Midbrain (tissue), 1 donor: ENCODE measurements at places on chromosomes 7 and 10.

DNA sequence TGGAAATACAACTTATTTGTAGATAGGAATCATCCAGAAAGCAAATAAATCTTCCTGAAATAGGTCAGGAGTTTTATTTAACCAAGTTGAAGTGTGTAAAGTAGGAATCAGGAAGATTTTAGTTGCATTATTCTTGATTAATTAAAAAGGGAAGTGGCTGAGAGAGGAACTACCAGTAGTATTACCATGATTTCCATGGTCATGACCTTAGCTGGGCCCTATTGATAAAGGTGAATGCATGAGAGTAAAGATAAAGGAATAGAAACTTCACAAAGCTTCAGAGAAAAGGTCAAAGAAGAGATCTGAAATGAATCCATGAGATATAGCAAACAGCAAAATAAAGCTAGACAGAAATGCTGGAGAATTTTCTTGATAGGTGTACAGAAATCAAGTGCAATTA is 46.2 kb upstream of the DLX6 start:
- DNase-seq, result no peak

DNA sequence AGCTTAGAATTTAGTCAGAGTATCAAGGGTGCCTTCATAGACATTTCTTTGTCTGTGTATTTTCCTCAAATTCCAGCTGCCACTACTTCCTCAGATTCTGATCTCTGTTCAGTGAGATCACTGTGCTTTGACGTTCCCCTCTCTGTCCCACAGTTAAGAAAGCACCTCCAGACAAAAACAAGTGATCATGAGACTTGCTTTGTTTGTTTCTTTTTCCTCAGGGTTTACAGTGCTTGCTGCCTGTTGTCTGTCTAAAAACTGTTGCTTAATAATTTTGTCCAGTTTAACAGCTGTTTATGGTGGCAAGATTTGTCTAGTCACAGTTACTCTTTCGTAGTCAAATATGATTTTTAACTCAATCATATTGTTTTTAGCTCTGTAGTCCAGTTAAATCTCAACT is 29.1 kb downstream of the TRUB1 start:
- no peak for DNase-seq

- DNase-seq, result no peak
Observed at GRCh38 chr7:71871446-71871845, 540.7 kb downstream of the CALN1 start.

DNA sequence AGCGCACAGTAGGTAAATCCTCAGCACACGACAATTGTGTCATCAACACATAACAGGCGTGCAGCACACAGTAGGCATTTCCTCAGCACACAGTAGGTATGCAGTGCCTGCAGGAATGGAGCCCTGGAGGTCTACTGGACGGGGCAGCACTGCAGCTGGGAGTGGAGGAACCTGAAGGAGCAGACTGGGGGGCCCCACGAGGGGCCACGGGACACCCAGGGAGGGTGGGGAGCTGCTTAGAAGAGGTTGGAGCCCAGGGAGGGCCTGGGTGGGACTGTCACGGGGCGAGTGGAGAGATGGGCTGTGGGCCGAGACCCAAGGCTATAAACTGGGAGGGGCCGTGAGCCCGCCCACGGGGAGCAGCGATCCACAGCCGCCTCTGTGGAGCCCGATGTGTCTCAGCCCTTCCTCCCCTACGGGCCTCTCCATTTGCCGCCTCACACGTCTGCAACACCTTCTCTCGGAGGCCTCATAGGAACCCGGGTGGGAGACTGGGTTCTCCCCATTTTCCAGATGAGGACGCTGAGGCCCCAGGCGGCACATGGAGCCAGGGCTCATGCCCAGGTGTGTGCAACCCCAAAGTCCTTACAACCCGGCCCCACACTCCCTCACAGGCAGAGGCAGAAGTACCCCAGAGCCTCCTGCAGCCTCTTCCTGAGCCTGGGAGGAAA is 101.5 kb downstream of the MICALL2 start:
- DNase-seq, result no peak

GRCh38 chr10:132006966-132007365 is 25.2 kb upstream of the BNIP3 start:
- DNase-seq, result no peak

DNA sequence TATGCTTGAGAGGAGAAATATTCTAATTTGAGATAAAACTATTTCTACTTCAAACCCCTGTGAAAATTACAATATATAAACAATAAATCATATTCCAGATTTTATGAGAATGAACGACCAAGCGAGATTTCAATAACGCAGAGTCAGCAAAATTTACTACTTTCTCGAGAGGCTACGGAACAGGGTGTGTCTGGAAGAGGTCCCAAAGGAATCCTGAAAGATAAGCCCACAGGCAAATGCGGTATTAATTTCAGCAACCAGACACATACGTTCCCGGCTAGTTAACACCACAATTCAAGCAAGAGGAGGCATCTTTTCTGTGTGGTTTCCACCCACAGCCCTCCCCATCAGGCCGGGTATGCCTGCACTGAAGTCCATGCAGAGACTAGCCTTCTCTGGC is 26.4 kb downstream of the BEND7 start:
- DNase-seq, result no peak

DNA sequence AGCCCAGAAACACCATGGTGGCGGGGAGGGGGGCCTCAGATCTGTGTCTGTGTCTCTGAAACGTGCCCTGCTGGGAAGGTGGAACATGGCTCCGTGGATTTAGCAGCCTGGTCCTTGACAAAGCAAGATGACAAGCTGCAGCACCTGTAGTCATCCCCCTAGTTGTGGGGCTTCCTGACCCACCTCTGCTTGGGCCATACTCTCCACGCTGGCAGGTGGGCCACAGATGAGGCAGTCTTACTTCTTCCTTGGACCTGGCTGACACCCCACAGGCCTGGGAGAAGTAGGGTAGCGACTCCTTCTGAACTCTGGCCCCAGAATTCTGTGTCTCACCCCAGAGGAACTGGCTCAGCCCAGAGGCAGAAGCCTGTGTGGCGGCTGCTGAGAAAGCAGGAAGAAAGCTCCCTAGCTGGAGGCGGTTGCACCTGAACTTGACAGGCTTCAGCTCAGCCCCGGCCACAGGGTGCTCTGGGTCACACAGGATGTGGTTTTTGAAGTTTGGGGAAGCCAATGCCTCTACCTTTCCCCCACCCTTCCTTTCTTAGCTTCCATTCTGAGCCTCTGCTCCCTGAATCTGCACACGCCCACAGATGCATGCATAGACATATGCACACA is 113.9 kb downstream of the ABLIM1 start:
- DNase-seq, result no peak

DNA sequence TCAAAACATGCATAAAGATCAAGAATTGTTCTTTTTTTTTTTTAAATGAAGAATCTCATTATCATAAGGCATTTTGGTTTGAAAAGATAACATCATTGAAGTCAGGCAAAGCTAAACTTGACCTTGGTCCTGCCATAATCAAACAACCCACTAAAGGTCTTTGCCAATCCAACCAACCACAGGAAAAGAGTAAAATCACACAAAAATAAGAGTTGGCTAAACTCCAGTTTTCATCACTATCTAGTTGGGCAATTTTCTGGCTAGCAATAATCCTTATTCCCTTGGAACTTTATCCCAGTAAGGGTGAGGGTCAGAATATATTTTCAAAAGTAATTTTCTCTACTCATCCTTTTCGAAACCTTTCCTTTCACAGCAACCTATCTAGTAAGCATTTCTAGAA is 62.4 kb downstream of the HIBADH start:
- DNase-seq, result no peak
